ENCODE measurements at places on chromosomes 5 and 9.

- no peak for DNase-seq
Measured at GRCh38 chr5:173885475-173886010, 2.6 kb upstream of the CPEB4 start.

DNA sequence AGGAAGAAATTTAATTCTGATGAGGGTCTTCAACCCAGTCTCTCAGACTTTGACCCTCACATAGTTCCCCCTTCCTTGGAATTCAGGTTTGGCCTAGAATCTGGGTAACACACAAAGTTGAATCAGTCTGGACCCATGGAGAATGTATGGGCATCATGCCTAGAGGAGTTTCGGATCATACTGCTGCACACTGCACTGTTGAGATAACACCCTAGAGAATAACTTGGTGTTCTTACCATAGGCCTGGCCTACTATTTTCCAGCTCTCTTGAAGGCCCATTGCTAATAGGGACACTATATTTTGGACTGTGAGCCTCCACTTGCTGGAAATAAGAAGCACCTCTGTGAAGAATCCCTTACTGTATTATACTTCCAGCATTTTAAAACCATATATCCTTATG lies 413.5 kb downstream of the PLK2 start:
- no peak for DNase-seq

GRCh38 chr5:160287378-160288051 lies 24.8 kb downstream of the CCNJL start:
- DNase-seq: no peak

- DNase-seq: no peak
Measured at GRCh38 chr9:113005777-113006176, 6.2 kb downstream of the ZNF883 start.

DNA sequence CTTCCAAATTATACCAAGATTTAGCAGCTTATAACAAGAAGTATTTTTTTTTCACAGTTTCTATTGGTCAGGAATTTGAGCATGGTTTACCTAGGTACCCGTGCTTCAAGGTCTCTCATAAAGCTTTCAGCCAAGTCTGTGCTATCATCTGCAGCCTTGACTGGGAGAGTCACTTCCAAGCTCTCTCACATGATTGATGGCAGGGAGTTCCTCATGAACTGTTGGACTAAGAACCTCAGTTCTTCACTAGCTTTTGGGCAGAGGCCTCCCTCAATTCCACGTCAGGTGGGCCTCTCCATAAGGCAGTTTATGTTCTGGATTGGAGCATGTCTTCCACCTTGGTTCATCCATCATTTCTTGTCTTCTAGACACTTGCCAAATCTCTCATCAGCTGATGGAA lies 39.9 kb upstream of the APC start:
- no peak for DNase-seq

DNA sequence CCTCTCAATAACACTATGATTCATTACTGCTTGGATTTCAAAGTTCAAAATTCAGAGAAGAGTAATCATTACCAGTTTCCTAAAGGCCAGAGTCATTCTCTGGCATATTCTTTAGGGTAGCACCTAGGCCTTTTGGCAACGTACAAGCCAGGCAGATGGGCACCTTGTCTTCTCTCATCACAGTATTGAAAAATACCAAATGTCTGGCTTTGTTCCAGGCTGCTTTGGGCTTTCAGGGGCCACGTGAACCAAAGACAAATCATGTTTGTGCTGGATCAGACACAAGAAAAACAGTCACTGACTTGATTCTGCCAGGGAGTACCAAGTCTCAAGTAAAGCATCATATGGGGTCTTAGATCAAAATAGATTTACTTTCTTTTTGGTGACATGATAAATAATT lies 15.5 kb downstream of the MEGF9 start:
- no peak for DNase-seq

DNA sequence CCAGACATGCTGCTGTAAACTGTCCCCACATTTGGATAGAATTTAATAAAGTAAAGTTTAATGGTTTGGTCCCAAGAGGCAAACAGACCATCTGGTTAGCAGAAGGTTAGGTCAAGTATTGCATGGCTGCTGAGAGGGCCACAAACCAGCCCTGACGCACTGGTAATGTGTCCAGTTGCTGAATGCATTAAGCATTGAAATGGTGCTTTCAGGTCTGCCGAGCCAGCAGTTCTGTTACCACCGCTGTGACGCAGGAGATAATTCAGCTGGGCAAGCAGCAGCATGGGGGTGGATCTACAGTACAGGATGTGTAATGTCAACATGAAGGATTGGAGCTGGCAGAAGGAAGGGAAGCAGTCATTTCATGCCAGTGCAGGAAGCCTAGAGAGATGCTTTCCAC lies 16.0 kb downstream of the ZNF462 start:
- no peak for DNase-seq

- DNase-seq: no peak
Measured at GRCh38 chr9:21154018-21154608, 12.3 kb downstream of the IFNA21 start.

DNA sequence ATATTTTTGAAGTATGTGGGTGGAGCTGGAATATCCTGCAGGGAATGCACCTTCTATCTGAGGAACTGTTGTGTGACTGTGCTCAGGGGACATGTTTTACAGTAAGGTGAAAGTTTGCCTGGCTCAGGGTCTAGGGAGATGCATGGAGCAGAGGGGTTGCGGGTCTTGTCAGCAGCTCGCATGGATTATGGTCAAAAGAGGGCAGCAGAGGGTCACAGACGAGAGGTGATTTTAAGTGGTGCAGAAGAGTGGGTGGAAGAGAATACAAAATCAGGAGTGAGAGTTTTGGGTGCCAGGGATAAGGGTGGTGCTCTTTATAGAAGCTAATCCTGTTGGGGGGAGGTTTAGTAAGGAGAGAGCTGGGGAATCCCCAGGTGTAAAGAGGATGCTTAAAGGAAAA lies 53.5 kb upstream of the GRIN3A start:
- no peak for DNase-seq

GRCh38 chr9:2662496-2662895 lies 40.9 kb downstream of the VLDLR start:
- DNase-seq: peak; percentile 36

DNA sequence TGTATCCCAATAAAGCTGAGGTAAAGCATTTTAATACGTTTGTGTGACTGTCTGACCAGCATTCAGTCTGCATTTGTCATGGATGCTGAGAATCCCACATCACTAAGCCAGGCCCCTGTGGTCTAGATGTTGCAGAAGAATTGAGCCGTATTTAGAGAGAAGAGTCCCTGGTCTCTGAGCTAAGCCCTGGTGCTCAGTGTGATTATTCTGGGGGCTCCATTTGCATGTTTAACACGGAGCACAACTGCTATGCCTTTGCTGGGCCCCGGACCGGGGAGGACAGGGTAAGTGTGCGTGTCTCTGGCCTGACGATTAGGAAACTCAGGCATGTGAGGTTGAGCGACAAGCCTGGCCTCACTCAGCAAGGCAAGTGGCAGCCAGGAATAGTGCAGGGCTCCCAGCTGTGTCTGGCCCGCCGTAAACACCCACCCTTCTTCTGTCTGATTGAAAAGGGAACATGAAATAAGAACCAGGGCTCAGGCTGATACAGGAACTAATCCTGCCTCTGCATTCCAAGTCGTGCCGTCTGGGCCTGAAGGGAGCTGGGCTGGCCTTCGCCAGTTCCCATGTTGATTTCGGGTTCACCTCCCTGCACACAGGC lies 22.3 kb downstream of the FAM78A start:
- no peak for DNase-seq

- no peak for DNase-seq
Measured at GRCh38 chr5:150208187-150209098, 18.6 kb downstream of the SLC6A7 start.

DNA sequence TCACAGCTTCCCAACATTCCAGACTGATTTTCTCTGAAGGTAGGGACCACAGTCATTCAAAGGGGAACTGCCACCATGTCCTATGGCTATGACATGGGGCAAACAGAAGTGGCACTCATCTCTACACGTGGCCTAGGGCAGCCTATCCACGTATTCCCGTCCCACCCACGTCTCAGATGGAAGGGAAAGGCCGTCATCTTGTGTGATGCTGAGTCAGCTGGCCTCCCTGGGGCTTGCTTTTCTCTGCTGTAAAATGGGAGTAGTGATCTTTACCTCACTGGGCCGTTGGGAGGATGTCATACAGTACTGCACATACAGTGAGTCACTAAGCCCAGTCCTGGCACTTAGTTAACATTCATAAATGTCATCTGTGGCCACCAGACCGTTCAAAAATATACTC lies 72.3 kb downstream of the RAPGEF1 start:
- DNase-seq: no peak

DNA sequence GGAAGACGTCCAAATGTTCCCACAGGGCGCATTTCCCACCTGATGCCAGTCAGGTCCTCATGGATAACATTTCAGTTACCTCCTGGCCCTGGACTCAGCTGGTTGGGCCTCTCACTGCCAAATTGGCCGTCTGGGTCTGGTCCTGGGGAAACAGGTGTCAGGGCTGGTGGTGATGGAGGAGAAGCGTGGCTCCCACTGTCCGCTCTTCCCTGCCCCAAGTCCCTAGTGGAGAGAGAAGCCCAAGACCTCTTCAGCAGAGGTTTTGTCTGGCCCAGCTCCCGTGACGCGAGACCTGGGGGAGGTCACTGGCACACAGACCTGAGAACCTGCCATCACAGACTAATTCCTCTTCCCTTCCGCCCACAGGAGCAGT lies 27.8 kb upstream of the PRDM12 start:
- no peak for DNase-seq

GRCh38 chr5:134114886-134115805 lies 665 bp downstream of the TCF7 start:
- no peak for DNase-seq

- DNase-seq: no peak
Measured at GRCh38 chr5:68738841-68739240, 355.0 kb upstream of the SLC30A5 start.

- no peak for DNase-seq
Measured at GRCh38 chr9:70352802-70353201, 61.7 kb downstream of the KLF9 start.

- DNase-seq: no peak
Measured at GRCh38 chr5:30736669-30737068, 456.8 kb upstream of the CDH6 start.

Measured in nucleus accumbens (tissue), 56 donors.